GM12878 (cell line): ENCODE measurements at places on chromosomes 2 and 18. TPM values are rescaled to one million over a fixed set of nuclear protein-coding genes. Genes with fewer than 3 reads are reported as not detected.

Gene NYAP2
- polyA plus RNA-seq = not detected in 2 replicates

Gene MBD1
- polyA plus RNA-seq = 56.3 and 60.2 TPM in 2 replicates

Gene MCEE
- polyA plus RNA-seq = 37.7 and 39.6 TPM in 2 replicates

Gene PLGLB1
- 0.41 and 1.5 TPM in 2 replicates for polyA plus RNA-seq

Gene CDH19
- polyA plus RNA-seq = not detected in 2 replicates

Gene GIGYF2
- polyA plus RNA-seq = 38.3 and 41.0 TPM in 2 replicates

Gene TMEM178A
- polyA plus RNA-seq = not detected in 2 replicates

Gene ARHGAP15
- 60.6 and 72.7 TPM in 2 replicates for polyA plus RNA-seq

Gene ZC3H6
- 0.83 and 1.1 TPM in 2 replicates for polyA plus RNA-seq

Gene CFAP53
- polyA plus RNA-seq = 0.10 and 0.25 TPM in 2 replicates

Gene FAM237A
- polyA plus RNA-seq = not detected in 2 replicates

Gene MPP4
- 0.10 TPM in 1 of 2 replicates, not detected in the other for polyA plus RNA-seq

Gene C2orf66
- not detected in 2 replicates for polyA plus RNA-seq

Gene CABLES1
- 2.5 and 3.4 TPM in 2 replicates for polyA plus RNA-seq

Gene MSGN1
- polyA plus RNA-seq = not detected in 2 replicates

Gene HMSD
- polyA plus RNA-seq = 52.6 and 52.9 TPM in 2 replicates

Gene MEP1B
- not detected in 2 replicates for polyA plus RNA-seq

Gene TLX2
- 3.2 and 3.6 TPM in 2 replicates for polyA plus RNA-seq

Gene CHRNG
- polyA plus RNA-seq = 0.17 TPM in 1 of 2 replicates, not detected in the other

Gene SLC30A3
- polyA plus RNA-seq = not detected in 2 replicates

Gene LHCGR
- polyA plus RNA-seq = not detected in 2 replicates

Gene B4GALT6
- polyA plus RNA-seq = 9.6 and 11.9 TPM in 2 replicates

Gene EN1
- polyA plus RNA-seq = not detected in 2 replicates

Gene TPGS2
- polyA plus RNA-seq = 143 and 147 TPM in 2 replicates

Gene ABCB11
- not detected in 2 replicates for polyA plus RNA-seq

Gene KLHL41
- polyA plus RNA-seq = 0.38 TPM in 1 of 2 replicates, not detected in the other

Gene GPR35
- polyA plus RNA-seq = 0.22 and 0.32 TPM in 2 replicates

Gene CCDC102B
- 2.9 and 4.2 TPM in 2 replicates for polyA plus RNA-seq

Gene RIT2
- polyA plus RNA-seq = not detected in 2 replicates

Gene THAP4
- 43.7 and 48.5 TPM in 2 replicates for polyA plus RNA-seq

Gene ARHGAP25
- polyA plus RNA-seq = 0.28 and 0.37 TPM in 2 replicates

Gene MAP3K19
- polyA plus RNA-seq = not detected in 2 replicates

Gene FBXO15
- polyA plus RNA-seq = not detected in 2 replicates

Gene KIAA1328
- 4.1 and 4.7 TPM in 2 replicates for polyA plus RNA-seq

Gene UCN
- 1.4 and 2.7 TPM in 2 replicates for polyA plus RNA-seq

Gene TFCP2L1
- 0.02 TPM in 1 of 2 replicates, not detected in the other for polyA plus RNA-seq

Gene OTOS
- polyA plus RNA-seq = 0.25 TPM in 1 of 2 replicates, not detected in the other

Gene RAB17
- polyA plus RNA-seq = not detected in 2 replicates

Gene LDAH
- polyA plus RNA-seq = 37.5 and 38.5 TPM in 2 replicates

Gene USP40
- 16.8 and 17.8 TPM in 2 replicates for polyA plus RNA-seq

Gene TUBA3E
- not detected in 2 replicates for polyA plus RNA-seq

Gene MORN2
- 23.9 and 26.9 TPM in 2 replicates for polyA plus RNA-seq

Gene BOLL
- not detected in 2 replicates for polyA plus RNA-seq

Gene ZSCAN30
- 9.0 and 10.1 TPM in 2 replicates for polyA plus RNA-seq
